Mesendoderm (in vitro differentiated cells): ENCODE measurements at places on chromosomes 6 and 20.

- no peaks in the 10 kb centered on the region for H3K36me3 ChIP-seq
- no peak for DNase-seq
- no peak overlapping the region for H3K4me3 ChIP-seq
- no peaks in the 10 kb centered on the region for H3K27me3 ChIP-seq
Observed at GRCh38 chr20:13659288-13659687, 20.6 kb upstream of the TASP1 start.

DNA sequence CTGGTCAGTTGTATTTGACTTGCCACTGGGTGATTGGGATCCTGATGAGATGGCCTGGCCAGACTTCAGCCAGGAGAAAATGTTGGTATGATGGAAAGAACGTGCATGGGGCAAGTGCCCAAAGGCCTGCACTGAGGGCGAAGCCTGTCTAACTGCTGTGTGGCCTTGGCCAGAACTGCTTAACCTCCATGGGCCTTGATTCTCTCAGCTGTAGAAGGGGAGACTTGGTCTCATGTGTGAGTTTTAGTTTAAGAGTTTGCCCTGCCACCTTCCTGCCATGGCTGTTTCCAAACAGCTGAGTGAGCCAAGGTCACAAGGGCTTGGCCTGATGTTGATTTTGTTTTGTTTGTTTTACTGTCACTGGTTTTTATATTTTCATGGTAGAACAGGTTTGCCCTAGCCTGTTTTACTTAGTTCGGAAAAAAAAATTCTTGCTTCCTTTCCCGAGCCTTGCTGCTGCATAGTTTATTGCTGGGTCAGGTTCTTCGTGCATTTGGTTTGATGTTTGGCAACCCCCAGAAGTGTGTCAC is 35.3 kb downstream of the DSTN start:
- no peak for DNase-seq
- peaks cover 2% of the 10 kb centered on the region for H3K4me1 ChIP-seq
- H3K27me3 ChIP-seq, result no peaks in the 10 kb centered on the region
- H3K4me3 ChIP-seq, result no peak overlapping the region
- no peak overlapping the region for H3K27ac ChIP-seq

DNA sequence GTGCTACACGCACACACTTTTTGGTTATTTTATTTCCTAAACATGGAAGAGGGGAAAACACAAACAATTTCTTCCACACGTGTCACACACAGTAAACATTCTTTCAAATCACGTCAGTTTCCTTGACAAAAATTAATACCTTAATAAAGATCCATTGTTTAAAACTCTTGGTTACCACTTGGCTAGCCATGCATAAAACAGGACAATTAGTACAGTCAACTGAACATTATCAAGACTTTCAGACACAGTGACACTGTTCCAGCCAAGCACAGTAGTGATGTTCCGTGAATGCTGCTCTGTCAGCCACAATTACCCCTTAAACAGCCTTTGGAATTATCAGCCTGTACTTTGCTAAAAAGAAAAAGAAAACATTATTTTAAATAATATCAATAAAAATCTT is 50.8 kb downstream of the GMDS start:
- no peaks in the 10 kb centered on the region for H3K27me3 ChIP-seq
- no peak overlapping the region for H3K27ac ChIP-seq
- no peak for DNase-seq
- H3K4me1 ChIP-seq, result no peaks in the 10 kb centered on the region
- no peak overlapping the region for H3K4me3 ChIP-seq
- H3K36me3 ChIP-seq, result no peaks in the 10 kb centered on the region

GRCh38 chr20:1982686-1983085 is 11.2 kb downstream of the PDYN start:
- H3K4me1 ChIP-seq, result no peaks in the 10 kb centered on the region
- H3K27me3 ChIP-seq, result no peaks in the 10 kb centered on the region
- no peak overlapping the region for H3K27ac ChIP-seq
- H3K4me3 ChIP-seq, result no peak overlapping the region
- no peaks in the 10 kb centered on the region for H3K36me3 ChIP-seq
- DNase-seq, result no peak

DNA sequence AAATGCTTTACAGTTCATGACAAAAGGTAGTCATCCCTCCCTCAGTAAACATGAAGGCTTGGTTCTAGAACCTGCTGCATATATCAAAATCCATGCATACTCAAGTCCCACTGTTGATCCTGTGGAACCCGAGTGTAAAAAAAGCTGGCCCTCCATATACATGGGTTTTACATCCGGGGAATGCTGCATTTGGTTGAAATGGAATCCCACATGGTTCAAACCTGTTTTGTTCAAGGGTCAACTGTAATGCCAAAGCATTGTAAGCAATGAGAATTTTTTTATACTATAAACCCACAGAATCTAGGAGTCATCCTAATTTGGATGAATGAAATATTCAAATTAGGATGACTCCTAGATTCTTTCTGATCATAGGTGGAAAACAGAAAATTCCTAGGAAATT is 5.9 kb upstream of the HDAC2 start:
- H3K4me3 ChIP-seq, result no peak overlapping the region
- no peaks in the 10 kb centered on the region for H3K36me3 ChIP-seq
- DNase-seq, result no peak
- no peaks in the 10 kb centered on the region for H3K27me3 ChIP-seq

DNA sequence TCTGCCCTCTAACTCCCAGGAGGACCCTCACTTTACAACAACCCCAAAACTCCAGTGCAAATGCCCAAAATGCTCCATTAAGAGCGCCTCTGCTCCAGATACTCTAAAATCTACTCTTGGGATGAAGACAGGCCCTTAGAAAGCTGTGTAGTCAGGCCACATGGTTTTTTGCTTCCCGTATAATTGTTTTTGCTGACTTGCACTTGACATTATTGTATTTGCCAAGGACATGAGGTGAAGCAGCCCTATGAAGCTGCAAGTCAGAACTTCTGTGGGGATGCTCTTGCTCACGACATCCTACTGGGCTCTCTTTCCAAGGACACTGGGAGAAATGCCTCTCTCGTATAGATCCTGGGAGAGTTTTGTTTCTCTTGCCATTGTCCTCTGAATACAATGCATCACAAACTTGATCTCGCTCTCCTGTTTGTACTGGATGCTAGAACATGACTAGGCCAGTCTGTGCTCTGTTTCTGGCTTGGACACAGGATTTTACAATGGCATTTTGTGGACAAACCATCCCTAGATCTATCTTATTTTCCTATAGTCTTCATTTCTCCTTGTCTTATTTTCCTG is 177.2 kb upstream of the DTNBP1 start:
- H3K4me1 ChIP-seq, result no peaks in the 10 kb centered on the region
- DNase-seq, result no peak
- no peaks in the 10 kb centered on the region for H3K36me3 ChIP-seq
- no peaks in the 10 kb centered on the region for H3K27me3 ChIP-seq
- no peak overlapping the region for H3K4me3 ChIP-seq

DNA sequence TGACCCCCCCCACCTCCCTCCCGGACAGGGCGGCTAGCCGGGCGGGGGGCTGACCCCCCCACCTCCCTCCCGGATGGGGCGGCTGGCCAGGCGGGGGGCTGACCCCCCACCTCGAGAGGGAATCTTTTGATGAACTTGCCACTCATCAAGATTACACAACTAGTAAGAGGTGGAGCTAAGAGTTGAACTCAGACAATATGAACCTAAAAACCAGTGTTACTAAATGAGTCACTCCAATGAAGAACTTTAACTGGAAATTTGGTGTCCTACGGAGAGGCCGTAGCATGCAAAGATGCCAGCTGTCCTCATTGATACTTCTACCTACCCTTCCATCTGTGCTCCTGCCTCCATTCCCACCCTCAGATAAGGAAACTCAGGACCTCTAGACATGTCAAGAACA is 42.8 kb downstream of the PFDN4 start:
- no peaks in the 10 kb centered on the region for H3K27me3 ChIP-seq
- H3K4me3 ChIP-seq, result no peak overlapping the region
- no peak for DNase-seq
- H3K4me1 ChIP-seq, result no peaks in the 10 kb centered on the region
- no peak overlapping the region for H3K27ac ChIP-seq
